ENCODE measurements at places on chromosomes 11 and 22.

DNA sequence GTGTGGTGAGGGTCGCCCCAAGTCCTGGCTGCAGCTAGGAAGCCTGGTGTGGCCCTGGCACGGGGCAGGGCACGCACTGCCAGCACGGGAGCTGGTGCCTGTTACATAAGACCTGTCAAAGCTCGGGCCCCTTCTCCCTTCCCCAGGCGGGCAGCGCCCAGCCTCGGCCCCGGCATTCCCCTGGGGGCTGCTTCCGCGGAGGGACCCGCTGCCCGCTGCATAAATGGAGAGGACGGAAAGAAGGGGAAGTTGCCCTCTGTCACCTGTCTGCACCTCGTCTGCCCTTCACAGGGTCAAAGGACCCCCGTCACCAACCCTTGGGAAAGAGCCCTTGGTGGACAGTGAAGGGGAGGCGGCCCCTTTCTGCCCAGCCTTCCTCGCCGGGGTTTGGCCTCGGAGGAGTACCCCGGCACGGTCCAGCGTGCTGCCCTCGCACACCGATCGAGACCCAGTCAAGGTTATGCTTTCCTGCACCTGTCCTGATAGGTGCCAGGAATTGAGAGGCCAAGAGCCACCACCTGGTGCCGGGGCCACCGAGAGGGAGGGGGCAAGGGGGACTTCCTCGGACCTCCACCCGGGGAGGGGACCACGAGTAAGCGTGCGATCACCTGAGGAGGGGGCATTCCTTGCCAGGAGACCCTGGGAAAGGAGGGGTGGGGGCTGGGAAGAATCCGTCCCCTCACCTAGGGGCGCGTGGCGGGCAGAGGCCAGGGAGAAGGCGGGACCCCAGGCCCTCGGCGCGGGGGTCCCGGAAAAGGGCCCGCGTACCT, 16.8 kb upstream of the MFRP start:
- DNase-seq: no peak

DNA sequence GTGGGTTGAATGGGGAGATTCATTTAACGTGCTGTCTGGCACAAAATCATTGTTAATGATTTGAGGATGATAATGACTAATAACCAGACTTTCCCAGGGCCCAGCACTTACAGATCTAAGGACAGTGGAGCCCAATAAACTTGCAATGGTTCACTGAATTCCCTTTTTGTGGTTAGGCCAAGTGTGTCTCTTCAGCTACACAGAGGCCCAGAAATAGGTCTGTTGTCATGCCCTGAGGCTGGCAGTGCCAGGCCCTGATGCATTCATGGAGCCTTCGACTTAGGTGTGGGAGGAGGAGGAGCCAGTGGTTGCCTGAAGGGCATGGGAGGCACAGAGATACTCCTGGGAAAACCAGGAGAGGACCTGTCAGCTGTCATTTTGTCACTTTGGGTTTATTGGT, 56.1 kb downstream of the KIAA1671 start:
- no peak for DNase-seq

- no peak for DNase-seq
Observed at GRCh38 chr11:14306481-14306880, 52.5 kb downstream of the RRAS2 start.

DNA sequence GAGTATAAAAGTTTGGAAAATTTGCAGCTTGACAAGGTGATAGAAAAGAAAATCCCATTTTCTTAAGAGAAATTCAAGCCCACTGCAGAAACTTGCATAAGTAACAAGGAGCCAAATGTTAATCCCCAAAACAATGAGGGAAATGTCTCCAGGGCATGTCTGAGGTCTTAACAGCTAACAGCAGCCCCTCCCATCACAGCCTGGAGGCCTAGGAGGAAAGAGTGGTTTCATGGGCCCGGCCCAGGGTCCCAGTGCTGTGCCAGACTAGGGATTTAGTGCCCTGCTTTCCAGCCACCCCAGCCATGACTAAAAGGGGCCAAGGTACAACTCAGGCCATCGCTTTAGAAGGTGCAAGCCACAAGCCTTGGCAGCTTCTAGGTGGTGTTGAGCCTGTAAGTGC, 123.7 kb upstream of the TRPC6 start:
- DNase-seq: no peak

- no peak for DNase-seq
Observed at GRCh38 chr22:47304854-47305253, 542.4 kb downstream of the TBC1D22A start.

DNA sequence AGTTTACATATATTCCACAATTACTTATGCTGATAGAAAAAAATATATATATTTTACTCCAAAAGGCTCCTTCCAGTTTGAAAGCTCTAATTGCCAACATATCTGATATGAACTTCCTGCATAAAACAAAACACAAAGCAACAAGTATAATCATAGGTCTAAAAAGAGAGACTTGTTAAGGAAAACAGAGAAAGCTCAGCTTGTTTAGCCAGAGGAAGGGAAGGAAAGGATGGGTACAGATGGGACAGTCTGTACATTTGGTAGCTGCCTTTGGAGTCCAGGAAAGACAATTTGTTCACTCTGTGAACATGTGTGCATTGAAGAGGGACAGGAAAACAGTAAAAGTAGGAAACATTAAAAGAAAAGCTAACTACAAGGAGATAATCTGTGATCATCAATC, 45.7 kb upstream of the AKIP1 start:
- DNase-seq: no peak

- no peak for DNase-seq
Observed at GRCh38 chr11:88179141-88179540, 3.9 kb upstream of the RAB38 start.

- no peak for DNase-seq
Observed at GRCh38 chr22:41128606-41129005, 36.2 kb downstream of the EP300 start.
